ENCODE measurements at places on chromosomes 5 and 9.

DNA sequence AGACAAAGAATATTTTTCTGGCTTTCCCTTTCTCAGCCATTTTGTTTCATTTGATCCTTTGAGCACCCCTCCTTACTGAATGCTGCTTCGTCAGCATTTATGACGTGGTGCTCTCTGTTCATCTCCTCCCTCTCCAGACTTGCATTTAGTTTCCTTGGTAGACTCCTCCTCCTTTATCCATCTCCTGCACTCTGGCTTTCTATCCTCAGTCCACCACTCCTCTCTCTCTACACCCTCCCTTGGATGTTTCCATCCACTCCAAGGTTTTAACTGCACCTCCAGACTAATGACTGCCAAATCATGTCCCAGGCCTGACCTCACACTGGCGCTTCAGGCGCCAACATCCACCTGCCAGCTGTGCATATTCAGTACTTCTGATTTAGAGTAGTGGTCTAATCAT lies 245.4 kb downstream of the RAB3C start:
- DNase-seq = no peak

GRCh38 chr5:138706655-138707480 lies 46.4 kb upstream of the CTNNA1 start:
- no peak for DNase-seq

GRCh38 chr9:82037126-82037525 lies 48.6 kb downstream of the SPATA31D1 start:
- no peak for DNase-seq

- no peak for DNase-seq
These were observed 53.0 kb downstream of the ZNF622 start for GRCh38 chr5:16412556-16412955.

DNA sequence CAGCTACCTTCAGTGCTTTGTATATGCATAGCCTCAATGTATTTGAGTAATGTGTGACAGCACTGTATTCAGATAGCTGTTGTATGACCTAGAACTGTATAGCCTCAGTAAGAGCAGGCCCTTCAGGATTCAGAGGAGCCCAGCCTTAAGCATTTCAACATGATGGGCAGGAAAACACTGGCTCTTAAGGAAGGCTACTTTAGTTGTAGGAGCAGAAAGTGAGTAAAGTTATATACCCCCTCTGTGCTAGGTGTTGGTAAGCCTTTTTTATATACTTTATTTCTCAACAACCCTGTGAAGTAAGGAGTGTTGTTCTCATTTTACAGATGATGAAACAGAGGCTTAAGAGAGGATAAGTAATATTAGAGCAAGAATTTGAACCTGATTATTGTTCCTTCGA lies 1.5 kb upstream of the GPR21 start:
- no peak for DNase-seq

GRCh38 chr5:73663860-73664240 lies 37.9 kb downstream of the ARHGEF28 start:
- DNase-seq = no peak

DNA sequence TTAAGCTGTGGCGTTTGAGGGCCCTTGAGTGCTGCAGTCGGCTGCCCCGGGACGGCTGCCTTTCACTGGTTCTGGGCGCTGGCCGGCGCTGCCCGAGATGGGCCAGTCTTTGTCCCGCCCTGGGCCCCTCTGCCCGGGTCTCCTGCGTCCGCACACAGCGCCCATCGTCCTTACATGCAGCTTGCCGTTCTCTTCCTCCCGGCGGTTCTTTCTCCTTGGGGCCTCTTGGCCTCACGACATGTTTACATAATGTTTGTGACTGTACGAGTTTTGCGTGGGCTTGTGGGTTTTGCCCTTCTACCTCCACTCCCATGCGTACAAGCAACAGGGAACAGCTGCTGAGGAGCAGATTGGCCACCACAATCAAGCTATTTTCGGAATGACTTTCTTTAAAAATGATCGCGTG lies 618 bp downstream of the TNPO1 start:
- DNase-seq = no peak

GRCh38 chr5:172683264-172683644 lies 42.2 kb downstream of the NEURL1B start:
- no peak for DNase-seq

DNA sequence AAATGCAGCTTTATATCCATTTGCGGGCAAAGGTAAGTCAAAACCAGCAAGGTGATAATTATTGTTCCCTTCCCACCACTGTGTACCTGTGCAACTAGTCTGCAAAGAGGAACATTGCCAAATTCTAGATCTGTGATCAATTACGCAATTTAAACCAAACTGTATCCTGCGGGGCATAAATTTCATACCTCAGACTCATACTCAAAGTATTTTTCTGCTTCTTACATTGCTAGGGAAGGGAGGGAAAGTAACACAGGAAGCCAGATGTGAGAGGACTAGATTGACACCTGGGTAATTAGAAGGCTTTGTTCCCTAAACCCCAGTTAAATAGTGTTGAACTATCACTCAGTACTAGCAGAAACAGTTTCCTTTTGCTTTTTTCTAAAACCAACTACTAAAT lies 240.2 kb upstream of the ZNF608 start:
- no peak for DNase-seq

DNA sequence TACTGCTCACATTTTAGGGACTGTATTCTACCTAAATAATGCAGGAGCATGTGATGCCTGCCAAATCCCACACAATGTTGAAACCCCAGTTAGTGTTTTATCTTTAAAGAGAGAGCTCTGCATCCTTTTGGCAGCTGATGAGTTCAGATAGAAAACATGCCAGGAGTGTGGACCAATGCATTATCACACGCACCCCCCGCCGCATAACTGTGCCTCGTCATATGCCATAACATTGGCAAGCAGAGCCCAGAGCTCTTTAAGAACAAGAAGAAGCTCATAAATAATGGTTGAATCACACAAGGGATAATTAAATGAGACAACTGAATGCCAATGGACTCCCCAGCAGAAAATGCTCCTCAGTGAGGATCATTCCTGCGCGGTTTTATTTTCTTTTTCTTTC lies 52.8 kb upstream of the RORB start:
- DNase-seq = no peak

DNA sequence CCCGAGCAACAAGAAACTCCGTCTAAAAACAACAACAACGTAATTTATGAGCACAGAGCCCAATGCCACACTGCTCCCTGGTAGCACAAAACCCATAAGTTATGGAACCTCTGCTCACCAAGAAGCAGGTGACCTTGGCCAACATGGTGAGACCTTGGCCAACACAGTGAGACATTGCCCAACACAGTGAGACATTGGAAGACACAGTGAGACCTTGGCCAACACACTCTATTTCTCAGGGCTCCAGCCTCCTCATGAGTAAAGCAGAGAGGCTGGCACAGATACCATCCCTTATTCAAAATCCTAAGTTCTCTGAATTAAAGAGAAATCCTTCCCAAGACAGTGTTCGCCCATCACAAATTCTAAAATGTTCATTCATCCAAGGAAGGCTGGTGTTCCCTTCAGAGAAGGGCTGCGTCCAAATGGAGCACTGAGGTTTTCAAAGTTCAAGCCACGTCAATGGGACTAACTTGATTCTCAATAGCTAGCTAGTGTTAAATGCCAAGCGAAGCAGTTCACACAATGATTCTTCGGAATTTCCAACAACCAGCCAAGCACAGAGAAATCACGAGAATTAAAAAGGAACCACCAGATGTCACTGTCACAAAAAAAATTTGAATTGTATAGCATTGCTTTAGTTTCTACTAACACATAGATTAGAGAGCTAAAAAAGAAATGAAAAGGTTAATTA lies 29.5 kb downstream of the TTC39B start:
- no peak for DNase-seq

DNA sequence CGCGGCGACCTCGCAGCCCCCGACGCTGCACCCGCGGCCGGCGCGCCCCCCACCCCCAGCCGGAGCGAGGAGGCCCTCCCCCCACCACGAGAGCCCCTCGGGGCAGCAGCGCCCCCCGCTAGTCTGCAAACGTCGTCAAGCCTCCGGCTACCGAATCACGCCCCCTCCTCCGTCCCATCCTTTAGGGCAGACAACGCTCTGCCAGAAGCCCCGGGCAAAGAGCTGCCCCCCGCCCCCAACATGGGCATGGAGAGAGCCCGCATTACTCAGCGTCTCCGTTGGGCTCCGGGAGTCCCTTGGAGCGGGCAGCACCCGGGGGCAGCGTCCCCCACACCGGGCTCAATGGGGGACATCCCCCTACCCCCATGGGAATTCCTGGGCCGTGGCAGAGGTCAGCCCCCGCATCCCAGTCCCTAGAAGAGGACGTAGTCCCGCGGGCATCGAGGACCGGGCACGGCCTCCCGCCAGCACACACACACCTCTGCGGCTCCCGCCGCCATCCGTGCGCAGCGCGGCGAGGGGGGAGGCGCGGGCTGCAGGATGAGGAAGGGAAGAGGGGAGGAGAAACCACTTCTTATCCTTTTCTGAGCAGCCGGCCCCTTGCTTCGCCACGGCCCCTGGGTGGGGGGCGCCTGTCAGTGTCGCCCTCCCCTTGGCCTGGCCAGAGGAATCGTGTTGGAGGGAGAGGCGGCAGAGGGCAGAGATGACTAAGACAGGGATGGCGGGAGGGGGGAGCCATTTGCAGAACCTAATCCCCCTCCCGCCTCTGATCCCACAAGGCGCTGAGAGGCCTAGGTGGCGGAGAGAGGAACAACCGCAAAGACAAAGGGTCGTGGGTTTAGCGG lies 750 bp downstream of the DNM1 start:
- DNase-seq = no peak

DNA sequence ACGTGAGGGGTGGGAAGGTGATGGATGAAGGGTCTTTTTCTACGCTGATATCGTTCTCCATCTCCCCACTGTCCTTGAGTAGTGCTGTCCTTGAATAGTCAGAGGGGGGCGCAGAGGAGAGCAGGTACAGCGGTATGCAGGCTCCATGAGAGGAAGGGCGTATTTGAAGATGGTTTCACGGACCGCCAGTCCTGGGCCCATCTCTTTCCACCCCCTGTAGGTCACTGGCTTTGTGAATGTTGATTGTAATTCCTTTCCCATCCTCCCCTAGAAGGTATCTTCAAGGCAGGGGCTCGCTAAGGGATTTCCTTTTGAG lies 40.8 kb upstream of the DAB2IP start:
- no peak for DNase-seq

- DNase-seq = no peak
These were observed 452.4 kb upstream of the GRAMD2B start for GRCh38 chr5:125970631-125971307.

- DNase-seq = no peak
These were observed 91.3 kb downstream of the UNC13B start for GRCh38 chr9:35253075-35253474.

- DNase-seq = no peak
These were observed 41.4 kb downstream of the GLIS3 start for GRCh38 chr9:4258320-4259090.

DNA sequence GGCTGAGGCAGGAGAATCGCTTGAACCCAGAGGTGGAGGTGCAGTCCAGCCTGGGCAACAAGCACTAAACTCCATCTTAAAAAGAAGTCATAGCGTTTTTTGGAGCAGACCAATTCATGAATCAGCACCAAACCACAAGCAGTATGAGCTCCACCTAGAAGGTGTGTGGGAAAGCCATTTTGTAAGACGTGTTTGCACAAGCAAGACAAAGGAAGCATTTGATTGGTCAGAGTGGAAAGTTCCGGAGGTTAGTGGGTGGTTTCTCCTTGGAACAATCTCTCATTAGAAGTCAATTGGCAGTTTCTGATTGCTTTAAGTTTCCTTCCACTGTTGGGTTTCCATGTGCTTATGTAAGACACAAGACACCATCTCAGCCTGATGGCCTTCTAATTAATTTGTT lies 5.0 kb downstream of the SRD5A1 start:
- DNase-seq = no peak

DNA sequence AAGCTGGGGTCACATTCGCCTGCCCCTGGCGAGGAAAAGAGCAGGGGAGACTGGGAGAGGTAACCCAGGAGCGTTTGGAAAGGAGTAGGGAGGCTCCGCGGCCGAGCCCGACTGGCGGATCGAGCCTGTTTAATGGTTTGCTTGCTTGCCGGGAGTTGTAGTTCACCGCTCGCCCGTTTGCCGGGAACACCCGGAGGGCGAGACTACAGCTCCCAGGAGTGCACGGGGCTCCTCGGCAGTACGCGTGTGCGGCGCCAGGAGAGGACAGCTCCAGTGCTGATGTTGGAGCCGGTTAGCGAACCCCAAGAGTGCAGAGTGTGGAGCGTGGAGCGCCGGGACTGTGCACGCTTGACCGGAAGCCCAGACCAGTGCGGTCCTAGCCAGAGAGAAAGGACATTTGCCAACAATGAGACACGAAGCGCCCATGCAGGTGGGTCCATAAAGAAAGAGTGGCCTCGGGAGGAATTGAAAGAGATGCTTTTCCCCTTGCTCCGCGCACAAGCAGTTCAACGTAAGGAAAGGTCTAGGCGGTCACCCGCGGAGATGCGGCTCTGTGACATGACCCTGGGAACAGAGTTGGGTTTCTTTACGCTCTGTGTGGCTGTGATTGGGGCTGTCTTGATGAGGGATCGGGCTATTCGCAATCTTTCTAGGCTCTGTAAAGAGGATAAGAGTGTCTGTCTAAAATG lies at the start of gene RAB3C:
RAB3C (plus strand) TSS at position 273 of the 689 bp plus-strand sequence; CDS start at position 407, 134 bp downstream.
- peak; percentile 58 for DNase-seq

- DNase-seq = no peak
These were observed 23.5 kb downstream of the ZFR start for GRCh38 chr5:32421075-32421474.

- DNase-seq = no peak
These were observed 18.6 kb downstream of the RALGDS start for GRCh38 chr9:133102190-133103021.

DNA sequence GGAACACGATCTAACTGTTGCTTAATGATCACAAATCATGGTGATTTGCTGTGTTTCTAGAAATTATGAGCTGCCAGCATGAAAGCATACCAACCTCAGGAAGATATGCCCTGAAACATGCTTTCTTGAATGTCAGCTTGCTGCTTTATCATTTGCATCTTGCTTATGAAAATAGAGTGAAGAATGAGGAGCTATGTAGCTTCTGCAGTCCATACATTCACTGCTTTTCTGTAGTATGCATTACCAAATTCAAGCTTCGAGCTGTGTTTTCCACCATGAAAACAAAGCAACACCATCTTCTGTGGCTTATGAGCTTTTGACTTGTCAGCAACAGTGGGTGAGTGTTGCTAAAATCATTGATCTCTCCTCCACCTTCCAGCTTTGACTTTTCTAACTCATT lies 16.5 kb downstream of the F2RL2 start:
- DNase-seq = no peak

- DNase-seq = no peak
These were observed 90.8 kb downstream of the PCDH1 start for GRCh38 chr5:141787376-141787775.

DNA sequence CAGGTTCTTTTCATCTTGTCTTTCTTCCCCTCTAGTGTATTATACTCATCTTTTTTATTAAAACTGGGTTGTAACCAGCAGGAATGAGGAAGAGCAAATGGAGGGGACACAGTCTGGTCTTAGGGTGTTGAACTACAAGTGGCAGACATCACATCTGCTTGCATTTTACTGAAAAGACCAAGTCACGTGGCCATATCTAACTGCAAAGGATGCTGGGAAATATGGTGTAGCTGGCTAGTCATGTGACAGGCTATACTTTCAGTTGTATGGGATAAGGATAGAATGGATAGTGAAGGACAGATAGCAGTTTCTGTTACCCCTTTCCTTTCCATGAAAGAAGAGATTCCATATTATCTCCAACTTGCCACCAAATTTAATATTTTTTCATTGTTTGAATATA lies 13.0 kb upstream of the FGD3 start:
- no peak for DNase-seq

- no peak for DNase-seq
These were observed 1.4 kb upstream of the ERGIC1 start for GRCh38 chr5:172832383-172833315.
